G401 (cell line): ENCODE measurements at places on chromosomes 12 and 14. TPM values are rescaled to one million over a fixed set of nuclear protein-coding genes. Genes with fewer than 3 reads are reported as not detected.

RASAL1 gene
- 3.1 and 3.3 TPM in 2 replicates for total RNA-seq

CARMIL3 gene
- 0.74 and 1.6 TPM in 2 replicates for total RNA-seq

TTC9 gene
- total RNA-seq, result not detected in 2 replicates

DNA sequence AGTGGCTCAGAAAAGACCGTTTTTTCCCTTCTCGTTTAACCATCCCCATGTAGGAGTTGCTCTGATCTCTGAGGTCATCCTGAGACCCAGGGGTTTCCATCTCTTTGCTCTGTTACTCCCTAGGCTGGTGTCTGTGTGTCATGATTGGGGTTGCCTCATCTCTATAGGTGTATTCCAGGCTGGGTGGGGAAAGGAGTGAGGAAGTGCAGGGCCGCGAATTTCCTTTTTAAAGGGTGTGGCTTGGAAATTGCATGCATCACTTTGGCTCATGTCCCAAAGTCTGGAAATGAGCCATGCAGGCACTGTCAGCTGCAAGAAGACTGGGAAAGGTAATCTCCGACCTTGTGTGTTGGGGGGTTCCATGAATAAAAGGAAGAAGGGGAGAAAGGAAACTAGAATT is 201.9 kb downstream of the AACS start:
- DNase-seq, result no peak

GRCh38 chr12:4540170-4540569 is 1.5 kb downstream of the RAD51AP1 start:
- no peak for DNase-seq

DNA sequence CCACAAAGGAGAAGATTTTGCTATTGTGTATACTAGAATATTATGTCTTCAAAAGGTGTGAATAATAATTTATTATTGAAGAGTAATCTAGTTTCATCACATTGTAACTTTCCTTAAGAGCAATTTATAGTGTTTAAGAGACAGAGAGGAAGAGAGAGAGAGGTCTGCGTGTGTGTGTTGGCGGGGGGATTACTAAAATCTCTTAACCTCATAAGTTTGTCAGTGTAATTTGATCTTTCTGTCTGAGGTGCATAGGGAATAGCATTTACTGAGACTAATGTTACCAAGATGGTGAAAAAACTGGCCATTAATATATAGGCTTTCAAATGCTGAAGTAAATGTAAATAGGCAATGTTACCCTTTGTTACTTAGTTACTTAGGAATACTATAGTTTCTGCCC is 48.2 kb upstream of the BTG1 start:
- DNase-seq, result peak; percentile 14

GRCh38 chr14:66746316-66747006 is 238.5 kb downstream of the GPHN start:
- DNase-seq, result peak; percentile 24

GRCh38 chr12:76674669-76675315 is 89.1 kb upstream of the ZDHHC17 start:
- no peak for DNase-seq

DNA sequence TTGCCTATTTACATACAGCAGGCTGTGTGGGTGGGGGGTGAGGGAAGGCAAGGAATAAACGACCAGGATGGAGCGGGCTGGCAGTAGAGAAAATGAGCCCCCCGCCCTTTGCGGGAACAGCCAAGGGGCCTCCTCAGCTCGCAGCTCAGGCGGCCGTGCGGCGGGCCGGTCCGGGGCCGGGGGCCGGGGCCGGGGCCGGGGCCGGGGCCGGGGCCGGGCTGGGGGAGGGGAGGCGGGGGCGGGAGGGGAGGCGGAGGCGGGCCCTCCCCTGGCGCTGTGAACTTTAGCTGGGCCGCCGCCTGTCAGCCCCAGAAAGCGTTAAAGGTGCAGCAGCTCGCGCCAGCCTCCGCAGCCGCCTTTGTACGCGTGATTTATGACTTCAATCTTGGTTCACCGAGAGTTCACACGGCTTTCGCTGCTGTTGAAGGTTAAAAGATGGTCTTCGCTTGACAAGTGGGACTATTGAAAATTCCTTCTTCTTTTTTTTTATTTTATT is 28.8 kb downstream of the HOXC4 start:
- no peak for DNase-seq

DNA sequence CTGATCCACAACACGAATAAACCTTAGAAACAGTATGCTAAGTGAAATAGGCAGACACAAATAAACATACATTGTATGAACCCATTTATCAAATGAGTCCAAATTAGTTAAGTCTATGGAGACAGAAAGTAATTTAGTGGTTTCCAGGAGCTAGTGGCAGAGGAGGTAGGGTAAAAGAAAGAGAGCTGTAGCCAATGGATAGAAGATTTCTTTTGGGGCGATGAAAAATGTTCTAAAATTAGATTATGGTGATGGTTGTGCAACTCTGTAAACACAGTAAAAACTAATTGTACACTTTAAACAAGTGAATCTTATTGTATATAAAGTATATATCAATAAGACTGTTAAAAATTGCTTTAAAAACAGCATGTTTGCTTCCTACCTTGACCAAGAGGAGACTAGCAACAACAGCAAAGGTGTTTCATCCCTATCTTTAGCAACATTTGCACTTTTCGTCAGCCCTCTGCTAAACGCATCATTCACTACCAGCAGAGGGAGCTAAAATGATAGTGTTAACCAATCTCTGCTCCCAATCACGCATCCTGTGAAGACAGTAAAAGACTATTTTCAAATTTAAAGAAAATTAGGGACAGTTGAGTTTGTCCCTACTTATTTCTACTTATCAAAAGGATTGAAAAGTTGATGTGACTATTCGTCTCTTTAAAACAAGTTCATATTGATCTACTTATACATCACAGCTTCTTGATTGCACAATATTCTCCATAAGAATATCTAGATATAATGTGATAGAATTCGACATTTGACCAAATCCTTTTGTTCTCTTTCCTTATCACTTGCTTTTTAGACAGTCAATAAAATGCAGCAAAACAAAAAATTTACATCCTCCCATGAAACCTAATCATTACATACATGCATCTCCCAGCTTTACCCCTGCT is 24.0 kb upstream of the LGR5 start:
- peak; percentile 56 for DNase-seq

DNA sequence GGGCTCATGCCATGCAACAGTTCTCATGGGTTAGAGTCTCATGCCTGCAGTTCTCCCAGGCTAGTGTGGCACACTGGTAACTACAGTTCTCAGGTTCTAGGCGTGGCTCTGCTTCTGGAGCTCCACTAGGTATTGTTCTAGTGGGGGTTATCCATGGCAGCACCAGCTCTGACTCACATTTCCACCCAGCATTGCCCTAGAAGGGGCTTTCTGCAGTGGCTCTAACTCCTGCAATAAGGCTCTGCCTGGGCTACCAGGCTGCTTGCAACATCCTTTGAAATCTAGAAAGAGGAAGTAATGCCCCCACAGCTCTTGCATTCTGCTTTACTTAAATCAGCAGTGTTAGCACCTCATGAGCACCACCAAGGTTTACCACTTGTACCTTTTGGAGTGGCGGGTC is 220.3 kb upstream of the ARID2 start:
- no peak for DNase-seq

GRCh38 chr14:98014851-98015615 is 1217.9 kb downstream of the VRK1 start:
- DNase-seq, result peak; percentile 96

- DNase-seq, result no peak
These were observed 84.6 kb upstream of the NAV3 start for GRCh38 chr12:77746096-77746495.

DNA sequence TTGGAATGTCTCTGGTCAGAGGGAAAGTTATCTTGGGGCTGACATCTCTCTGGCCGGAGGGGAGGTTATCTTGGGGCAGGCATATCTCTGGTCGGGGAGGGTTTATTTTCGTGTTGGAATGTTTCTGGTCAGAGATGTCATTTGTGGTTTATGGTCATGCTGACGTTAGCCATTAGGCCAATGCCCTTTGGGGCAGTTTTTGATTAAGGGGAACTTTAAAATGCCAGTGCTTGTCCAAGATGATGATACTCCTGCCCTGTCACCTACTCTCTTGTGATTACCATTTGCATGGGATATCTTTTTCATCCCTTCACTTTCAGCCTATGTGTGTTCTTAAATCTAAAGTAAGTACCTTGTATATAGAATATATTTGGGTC is 29.0 kb upstream of the A2M start:
- DNase-seq, result no peak

- DNase-seq, result no peak
These were observed 245.5 kb downstream of the RBM19 start for GRCh38 chr12:113720629-113721028.

DNA sequence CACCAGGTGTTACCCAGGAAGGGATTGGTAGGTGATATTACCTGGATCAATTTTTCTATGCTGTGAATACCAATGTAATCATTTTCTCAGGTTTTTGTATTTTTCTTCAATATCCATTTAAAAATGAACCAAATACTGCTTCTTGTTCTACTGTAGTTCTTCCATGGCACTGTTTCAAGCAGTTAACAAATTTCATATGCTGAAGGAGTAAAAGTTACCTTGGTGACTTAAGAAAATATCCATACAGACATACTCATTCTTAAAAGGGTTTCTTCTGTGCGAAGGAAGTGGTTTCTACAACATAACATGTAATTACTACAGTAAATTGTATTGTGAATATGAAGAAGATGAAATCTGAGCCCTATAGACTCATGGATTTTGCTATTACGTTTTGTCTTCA is 222.5 kb downstream of the TMEM117 start:
- no peak for DNase-seq

DNA sequence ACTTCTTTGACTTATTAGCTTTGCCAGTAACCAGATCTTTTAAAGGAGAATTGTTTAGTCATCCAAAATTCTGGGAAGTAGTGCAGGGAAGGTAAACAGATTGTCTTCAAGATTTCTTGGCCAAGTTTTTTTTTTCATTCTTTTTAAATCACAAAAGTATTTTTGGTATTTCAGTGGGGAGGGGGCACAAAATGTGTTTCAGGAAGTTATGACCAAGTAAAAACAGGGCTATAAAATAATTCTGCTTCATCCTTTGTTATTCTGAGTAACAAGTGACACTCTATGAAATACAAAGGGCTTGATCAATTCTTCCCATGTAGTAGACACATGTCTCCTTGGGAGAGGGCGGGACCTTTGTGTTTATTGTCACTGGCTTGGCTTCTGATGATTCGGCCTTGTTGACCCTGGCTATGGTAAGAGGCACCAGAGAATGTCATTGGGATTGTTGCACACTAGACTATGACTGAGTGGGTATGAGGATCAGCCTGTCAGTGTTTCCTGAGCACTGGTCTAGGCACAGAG is 55.4 kb downstream of the SUSD6 start:
- DNase-seq, result no peak

DNA sequence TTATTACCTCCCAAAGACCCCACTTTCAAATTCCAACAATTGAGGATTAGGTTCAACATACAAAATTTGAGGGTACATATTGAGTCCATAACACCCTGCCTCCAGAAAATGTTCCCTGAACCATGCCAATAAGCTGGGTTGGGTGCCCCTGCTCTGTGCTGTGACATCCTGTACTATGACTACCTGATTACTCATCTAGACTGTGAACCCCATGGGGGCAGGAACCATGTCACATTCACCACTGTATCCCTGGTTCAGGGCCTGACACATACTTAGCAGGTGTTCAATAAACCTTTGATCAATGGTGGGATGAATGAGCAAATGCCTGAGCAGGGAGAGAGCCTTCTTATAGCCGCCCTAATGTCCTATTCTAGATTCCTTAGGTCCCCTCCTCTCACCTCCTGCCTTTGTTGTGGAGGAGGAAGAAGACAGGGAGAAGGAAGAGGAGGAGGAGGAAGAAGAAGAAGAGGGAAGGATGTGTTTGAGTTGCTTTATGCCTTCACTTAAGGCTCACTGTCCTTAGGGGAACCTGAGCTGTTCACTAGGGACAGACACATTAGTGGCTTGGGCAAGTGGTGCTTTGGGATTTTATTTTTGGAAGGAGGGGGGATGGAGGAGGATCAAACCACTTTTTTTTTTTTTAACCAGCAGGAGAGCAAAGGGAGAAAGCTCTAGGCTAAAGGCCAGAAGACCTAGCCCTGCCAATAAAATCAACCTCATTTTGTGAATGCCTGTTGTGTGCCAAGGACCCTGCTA is 21.3 kb downstream of the GPR68 start:
- DNase-seq, result no peak
